Stimulated activated CD8-positive, alpha-beta memory T cell treated with anti-CD3 and anti-CD28 coated beads, Interleukin-7, amount 100 ng/mL, for 1 hour (primary cell): ENCODE measurements at places on chromosomes 12 and 14.

DNA sequence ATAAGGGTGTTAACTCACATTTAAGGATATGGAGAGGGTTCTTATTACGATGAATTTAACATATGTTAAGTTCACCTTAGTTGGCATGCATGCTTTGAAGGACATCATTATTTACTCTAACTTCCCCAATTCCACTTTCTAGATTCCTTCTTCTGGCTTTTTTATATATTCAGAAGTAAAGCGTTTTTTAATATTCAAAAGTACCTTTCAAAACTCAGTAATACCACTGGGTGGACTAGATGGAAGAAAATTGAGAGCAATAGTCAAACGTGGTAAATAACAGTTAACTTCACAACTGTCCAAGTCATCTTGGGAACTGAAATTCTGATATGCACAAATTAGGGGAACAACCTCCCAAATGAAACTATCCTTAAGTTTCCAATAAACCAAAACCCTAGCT lies 9.1 kb downstream of the SINHCAF start:
- DNase-seq, result no peak

DNA sequence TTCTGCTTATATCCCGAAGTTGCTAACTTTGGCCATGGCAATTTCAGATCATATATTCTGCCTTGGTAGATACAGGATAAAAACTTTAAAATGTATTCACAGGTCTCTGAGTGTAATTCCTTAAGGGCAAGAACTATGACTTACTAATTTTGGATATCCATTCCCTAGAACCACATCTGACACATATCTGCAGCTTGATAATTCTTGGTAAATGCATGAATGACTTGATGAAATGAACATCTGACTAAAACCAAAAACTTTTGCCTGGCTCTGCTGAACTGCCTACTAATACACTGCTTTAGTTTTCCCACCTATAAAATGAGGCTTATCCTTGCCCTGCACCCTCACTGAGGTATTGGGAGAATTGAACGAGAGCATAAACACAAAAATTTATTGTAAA lies 32.2 kb downstream of the SLC25A21 start:
- no peak for DNase-seq

GRCh38 chr12:12249216-12250050 lies 17.4 kb downstream of the LRP6 start:
- no peak for DNase-seq

DNA sequence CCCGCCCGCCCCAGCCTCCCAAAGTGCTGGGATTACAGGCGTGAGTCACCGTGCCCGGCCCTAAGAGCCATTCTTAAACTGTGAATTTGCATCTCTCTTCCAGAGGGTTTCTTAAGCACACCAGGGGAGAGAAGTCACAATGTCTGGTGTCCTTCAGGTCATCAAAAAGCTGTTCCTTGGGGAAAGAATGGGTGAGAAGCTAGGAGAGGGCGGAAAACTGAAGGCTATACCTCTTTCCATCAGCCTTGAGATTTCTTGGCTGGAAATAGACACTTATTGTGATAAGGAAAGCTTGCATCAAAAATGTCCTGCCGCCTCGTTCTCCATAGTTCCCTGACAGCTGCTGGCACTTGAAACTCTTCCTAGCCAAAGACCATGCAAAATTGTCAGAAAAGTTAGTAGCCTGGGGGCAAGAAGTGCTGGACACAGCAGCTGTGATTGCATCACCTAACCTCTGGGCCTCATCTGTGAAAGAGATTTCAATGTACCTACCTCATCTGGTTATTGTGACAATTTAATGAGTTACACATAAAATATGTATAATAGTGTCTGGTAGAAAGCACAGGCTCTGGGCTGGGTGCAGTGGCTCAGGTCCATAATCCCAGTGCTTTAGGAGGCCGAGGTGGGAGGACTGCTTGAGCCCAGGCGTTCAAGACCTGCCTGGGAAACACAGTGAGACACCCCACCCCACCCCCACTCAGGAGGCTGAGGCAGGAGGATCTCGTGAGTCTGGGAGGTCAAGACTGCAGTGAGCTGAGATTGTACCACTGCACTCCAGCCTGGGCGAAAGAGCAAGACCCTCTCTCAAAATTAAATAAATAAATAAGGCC lies 9.7 kb upstream of the UBC start:
- no peak for DNase-seq

- DNase-seq, result no peak
Measured at GRCh38 chr14:83356080-83356479, 1822.4 kb upstream of the SEL1L start.

DNA sequence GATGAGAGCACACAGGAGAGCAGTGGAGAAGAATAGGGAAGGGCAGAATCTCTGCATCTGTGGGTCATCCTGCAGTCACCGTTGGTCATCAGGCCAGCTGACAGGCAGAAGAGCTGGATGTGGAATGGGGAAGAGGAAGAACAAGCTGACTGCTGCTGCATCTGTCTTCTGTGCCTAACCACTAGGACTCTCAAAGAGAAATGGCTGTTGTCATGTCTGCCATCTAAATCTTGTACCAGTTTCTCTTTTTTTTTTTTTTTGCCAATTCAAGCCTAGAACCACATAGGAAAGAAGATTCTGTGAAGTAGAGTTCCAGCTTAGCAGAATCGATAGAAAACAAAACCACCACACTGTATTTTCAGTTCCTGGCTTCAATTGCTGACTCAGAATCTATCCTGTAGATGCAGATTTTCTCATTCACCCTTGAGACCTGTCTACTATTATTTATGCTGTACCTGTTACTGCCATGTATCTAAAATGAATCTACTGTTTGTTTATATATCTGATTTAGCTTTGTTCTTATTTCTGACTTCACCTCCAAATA lies 421.9 kb upstream of the PRICKLE1 start:
- DNase-seq, result no peak

DNA sequence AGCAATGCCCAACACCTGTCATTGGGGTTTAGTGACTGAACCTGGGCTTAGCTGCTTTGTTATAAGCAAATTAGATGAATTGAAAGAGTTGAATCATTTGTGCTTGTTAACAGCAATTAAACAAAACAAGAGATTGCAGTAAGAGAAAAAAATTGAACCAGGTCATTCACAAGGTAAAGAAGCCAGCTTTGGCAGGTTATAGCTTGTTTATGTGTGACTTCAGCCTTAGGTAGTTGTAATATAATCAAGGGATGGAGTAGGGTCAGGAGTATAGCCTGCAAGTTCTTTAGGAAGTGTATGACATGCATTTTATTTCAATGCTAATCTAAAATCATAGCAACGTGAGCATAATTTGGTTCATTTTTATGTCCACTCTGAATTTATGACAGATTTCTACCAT lies 63.4 kb upstream of the PLEKHG3 start:
- no peak for DNase-seq

- DNase-seq, result no peak
Measured at GRCh38 chr14:34120185-34120977, 169.5 kb upstream of the EGLN3 start.

DNA sequence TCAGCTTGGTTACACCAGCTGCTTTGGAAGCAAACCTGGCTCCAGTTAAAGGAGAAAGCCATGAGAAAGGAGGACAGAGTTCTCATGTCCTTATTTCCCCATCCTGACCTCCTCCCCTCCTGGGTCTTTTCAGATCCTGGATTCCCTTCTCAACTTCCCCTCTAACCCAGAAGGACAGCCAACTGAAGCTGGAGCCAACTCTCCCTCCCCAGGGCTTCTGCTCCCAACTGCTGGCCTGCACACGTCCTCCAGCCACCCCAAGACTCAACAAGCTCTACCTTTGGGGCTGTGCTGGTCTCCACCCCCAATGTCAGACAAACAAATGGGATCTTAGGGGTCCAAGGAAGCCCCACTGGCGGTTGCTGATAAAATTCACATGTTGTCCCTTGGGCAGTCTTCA lies 651.1 kb upstream of the TBX3 start:
- no peak for DNase-seq

DNA sequence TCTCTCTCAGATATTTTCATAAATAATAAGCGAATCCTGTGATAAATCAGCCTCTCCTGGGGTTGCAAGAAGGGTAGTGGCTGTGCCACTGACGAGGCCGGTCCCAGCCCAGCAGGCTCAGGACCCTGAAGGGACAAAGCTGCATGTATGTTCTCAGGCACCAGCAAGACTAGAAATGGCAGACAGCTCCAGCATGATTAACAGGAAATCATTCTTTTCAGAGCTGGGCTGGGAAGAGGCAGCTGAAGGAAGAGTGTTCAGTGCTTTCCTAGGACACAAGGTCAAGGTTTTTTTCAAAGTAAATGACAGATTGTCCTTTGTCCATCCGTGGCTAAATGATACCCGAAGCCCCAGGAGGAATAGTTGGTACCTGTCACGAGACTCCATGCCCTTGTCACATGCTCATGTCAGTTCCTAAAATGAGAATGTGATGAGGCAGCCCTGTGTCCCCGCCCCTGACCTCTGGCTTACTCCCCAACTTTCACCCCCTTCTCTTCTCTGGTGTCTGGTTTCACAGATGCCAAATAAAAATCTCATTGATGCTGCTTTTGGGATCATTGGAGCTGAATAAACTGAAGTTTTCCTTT lies 65.1 kb downstream of the PPP1R36 start:
- no peak for DNase-seq
